ENCODE measurements at places on chromosomes 3 and 15. TPM values are rescaled to one million over a fixed set of nuclear protein-coding genes. Genes with fewer than 3 reads are reported as not detected.

ANKRD34C gene
- total RNA-seq = not detected

RAD51 gene
- total RNA-seq = 9.1 TPM

MB21D2 gene
- total RNA-seq = 7.2 TPM

POLQ gene
- total RNA-seq = 0.36 TPM

DNASE1L3 gene
- 0.97 TPM for total RNA-seq

SHF gene
- total RNA-seq = 1.6 TPM

Measured in cardiac atrium fibroblast (primary cell).